GM12865 (cell line): ENCODE measurements at places on chromosomes 12 and 14.

DNA sequence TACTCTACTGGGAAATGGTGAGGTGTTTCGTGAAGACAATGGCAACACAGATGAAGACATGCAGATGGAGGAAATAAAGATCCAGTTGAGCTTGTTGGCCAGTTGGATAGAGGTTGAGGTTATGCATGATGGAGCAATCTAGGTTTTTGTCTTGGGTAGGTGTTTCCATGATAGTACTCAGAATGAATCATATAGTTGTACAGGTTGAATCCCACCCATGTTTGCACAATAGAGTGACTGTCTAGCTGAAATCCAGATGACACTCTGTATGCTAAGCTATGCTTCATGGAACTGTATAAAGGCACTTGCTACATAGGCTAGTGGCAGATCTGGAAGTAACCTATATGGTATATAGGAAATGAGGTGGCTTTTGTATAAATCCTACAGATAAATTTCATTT is 264.9 kb downstream of the NAV3 start:
- no peak for DNase-seq

DNA sequence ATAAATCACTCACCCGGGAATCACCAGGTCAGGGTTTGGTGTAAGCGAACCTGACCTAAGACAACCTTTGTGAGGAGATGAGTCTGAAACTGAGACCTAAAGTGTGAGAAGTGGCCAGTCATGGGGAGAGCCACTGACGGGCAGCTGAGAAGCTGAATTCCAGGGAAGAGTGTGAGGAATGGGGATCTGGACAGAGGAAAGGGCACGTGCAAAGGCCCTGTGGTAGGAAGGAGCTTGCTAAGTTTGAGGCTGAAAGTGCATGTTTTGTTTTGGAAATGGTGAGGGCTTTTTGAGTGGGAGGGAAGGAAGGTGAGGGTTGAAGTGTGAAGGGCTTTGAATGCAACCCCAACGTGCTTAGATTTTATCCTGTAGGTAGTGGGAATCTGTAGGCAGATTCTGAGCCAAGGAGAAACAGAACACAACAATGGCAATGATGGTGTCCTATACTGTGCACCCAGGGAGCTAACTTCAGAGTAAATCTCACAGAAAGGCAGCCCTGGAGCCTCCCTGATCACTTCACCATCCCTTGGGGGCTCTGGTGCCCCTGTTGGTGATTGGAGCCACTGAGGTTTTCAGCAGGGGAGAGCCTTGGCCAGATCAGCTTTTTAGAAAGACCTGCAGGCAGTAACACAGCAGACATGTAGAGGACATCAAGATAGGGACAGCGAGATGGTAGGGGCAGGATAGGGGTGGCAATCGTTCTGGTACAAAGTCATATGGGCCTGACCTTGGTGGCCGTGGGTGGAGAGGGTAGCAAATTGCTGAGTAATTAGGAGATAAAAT is 37.5 kb upstream of the CHGA start:
- DNase-seq, result no peak

GRCh38 chr12:92145481-92145730 is 240 bp downstream of the BTG1 start:
- no peak for DNase-seq

GRCh38 chr12:70732287-70732686 is 95.1 kb upstream of the PTPRB start:
- no peak for DNase-seq

DNA sequence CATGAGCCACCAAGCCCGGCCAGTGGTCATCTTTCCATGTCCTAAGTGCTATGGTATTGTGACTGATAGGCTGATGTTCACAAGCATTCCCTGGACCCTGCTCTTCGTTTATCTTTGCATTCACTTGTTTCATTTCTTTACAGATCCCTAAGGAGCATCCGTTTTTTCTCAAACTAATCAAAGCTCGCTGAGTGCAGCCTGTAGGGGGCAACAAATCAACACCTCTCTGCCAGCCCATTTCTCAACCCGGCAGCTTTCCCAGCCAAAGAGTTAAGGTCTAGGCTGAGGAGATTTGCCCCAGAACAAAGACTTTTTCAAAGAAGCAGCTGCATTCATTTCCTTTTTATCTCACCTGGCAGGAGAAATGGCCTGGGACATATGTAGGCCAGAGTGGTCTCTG is 12.1 kb downstream of the SIRT4 start:
- no peak for DNase-seq
